HTR-8/SVneo (cell line): ENCODE measurements at places on chromosomes 2 and 18.

DNA sequence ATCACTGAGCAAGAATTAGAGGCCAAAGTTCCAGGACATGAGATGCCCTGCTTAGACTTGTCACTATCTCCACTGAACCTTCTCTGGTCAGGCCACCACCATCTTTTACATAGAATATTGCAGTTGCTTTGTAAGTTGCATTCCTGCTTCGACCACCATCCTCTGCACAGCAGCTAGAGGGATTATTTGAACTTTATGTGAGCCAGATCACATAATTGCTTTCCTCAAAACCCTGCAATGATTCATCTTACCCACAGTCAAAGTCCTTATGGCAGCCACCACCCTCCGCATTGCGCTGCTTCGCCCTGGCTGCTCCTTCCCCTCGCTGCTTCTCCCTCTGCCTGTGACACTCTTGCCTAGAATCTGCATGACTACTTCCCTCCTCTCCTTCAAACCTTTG, 111.3 kb downstream of the EML6 start:
- no peak for DNase-seq

DNA sequence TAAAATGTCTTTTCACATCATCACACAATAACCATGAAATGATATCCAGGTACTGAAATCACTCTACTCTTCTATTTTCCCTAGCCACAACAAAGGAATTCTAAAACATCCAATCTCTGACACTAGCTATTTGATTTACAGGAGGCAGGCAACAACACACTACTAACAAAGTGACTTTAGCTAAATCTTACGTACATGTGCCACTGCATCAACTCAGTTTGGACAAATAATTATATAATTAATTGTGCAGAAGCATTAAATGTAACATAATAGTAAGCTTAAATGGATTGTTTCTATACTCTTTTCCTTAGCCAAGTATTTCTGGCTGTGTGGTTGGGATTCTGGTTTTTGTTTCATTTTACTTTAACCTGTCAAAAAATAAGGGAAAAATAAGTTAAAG, 192.4 kb downstream of the AFF3 start:
- DNase-seq, result no peak

DNA sequence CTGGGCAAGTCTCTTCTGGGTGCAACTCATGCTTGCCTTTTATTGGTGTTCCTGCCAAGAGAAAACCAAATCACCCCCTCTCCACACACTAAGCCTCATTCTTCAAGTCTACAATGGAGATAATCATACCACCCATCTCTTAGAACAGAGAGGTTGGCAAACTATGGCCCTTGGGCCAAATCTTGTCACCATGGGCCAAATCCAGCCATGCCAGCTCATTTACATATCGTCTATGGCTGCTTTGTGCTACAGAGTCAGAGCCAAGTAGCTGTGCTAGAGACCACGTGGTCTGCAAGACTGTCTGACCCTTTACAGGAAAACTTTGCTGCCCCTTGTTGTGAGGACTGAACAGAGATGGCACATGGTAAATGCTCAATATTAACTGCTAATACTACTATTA, 270.3 kb upstream of the PARD3B start:
- no peak for DNase-seq

GRCh38 chr18:505483-506122, 5.1 kb upstream of the COLEC12 start:
- no peak for DNase-seq

- no peak for DNase-seq
Observed at GRCh38 chr2:233964581-233964980, 47.4 kb downstream of the TRPM8 start.
